GM04504 (cell line): ENCODE measurements at places on chromosomes 1 and 21.

DNA sequence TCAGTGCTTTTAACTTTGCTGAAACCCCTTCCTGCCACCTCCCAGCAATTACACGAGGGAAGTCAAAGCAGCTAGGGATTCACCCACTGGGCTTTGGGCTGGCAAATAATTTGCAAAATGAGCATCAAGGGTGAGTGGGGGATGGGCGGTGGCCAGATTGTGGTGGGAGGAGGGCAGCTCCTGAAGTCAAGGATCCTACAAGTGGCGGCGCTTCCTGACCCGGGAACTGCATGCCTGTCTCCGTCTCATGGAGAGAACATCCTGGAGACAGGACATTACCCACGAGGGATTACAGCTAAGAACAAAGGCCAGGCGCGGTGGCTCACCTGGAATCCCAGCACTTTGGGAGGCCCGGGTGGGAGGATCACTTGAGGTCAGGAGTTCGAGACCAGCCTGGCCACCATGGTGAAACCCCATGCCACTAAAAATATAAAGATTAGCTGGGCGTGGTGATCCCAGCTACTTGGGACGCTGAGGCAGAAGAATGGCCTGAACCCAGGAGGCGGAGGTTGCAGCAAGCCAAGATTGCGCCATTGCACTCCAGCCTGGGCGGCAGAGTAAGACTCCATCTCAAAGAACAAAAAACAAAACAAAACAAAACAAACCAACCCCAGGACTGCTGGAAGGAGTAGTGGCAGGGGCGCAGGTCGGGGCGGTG, 12.9 kb downstream of the TTC34 start:
- DNase-seq = no peak

GRCh38 chr1:26724926-26725325, 29.1 kb downstream of the ARID1A start:
- no peak for DNase-seq

DNA sequence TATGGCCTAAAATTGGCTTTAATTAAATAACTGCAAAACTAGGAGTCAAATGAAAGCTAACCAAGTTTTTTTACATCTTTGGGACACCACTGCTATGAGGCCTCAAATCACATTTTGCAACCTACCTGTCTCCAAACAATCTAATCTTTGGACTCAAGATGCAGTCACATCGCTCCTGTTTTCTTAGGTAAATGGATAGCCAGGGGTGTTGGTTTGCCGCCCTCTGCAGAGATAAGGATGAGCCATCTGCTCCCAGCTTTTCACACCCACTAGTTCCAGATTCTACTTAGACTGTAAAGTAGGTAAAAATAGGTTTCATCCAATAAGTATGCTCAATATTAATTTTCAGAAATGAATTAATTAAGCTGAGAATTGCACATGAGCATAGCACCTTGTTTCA, 456.5 kb downstream of the KIF26B start:
- DNase-seq = no peak

DNA sequence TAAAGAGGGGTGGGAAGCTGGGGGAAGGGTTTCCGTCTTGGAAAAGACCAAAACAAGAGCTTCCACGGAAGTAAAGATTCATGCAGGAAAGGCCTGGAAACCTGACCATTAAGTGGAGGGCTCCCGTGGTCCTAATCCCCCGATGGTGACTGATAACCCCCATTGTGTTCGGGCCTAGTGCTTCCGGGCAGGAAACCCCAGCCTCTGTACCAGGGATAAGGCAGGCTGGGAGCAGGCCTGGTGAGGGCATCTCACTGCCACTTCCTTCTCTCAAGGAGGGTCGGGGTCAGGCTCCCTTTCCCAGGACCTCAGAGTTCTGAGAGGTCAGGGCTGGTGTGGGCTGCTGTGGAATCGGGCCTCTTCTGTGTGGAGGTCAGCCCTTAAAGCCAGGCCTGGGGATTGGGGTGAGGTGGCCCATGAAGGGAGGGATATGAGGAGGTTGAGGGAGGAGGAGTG, 136.9 kb downstream of the CDC7 start:
- no peak for DNase-seq

GRCh38 chr1:108592030-108592759, 32.3 kb downstream of the EEIG2 start:
- no peak for DNase-seq

DNA sequence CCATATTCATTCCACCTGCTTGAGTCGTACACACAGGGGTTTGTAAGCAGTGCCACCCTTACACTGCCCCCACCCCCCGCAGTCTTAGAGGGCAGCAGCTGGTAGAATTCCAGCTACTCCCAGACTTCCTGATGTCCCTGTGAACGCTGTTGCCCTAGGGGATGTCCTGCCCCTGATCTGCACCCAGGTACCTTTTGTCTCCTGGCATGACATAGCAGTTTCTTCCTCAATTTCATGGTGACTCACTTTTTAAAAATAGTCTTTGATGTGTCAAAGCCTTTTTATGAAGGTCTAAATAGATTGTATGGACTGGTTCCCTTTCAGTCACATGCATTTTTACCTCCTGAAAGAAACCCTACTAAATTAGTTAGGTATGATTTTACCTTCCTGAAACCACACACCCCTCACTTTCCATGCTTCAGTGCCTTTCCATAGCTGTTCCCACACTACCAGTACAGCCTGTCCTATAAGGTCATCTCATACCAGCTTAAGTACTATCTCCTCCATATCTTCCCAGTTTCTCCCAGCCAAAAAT, 76.4 kb downstream of the ST3GAL3 start:
- no peak for DNase-seq

- no peak for DNase-seq
These were observed 421.2 kb upstream of the ZRANB2 start for GRCh38 chr1:71502006-71502405.

- no peak for DNase-seq
These were observed 90.2 kb upstream of the GRIK3 start for GRCh38 chr1:37124501-37124900.

GRCh38 chr21:45866551-45866950, 115.0 kb upstream of the COL6A1 start:
- no peak for DNase-seq

- DNase-seq = no peak
These were observed 1360.4 kb downstream of the BRINP3 start for GRCh38 chr1:189117072-189117770.

- DNase-seq = no peak
These were observed 102.3 kb upstream of the LPGAT1 start for GRCh38 chr1:211932933-211933254.
